Activated naive CD4-positive, alpha-beta T cell (primary cell): ENCODE measurements at places on chromosomes 7 and 10.
A peak's percentile ranks its signal among the peaks of the same experiment; 100 is the strongest.

- DNase-seq: peak; percentile 66
Measured at GRCh38 chr10:97318772-97319651, at the start of gene FRAT1. Gene FRAT1 (plus strand): TSS chr10:97319271. CDS start chr10:97319454, 183 bp downstream.

DNA sequence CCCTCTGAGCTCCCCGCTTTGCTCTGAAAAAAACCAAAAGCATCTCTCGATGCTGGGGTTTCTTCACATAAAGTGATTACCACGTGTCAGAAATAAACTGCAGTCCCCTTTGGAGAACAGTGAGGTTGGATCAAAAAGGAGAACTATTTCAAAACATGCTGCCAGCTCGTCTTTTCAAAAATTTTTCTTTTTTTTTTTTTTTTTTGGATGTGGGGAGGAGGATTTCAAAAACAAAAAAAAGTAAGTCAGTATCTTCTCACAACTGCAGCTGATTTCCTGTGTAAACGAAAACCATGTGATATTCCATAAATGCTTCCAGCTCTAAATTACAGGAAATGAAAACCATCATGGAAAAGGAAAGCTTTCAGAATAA, 155.0 kb upstream of the LYZL2 start:
- no peak for DNase-seq

DNA sequence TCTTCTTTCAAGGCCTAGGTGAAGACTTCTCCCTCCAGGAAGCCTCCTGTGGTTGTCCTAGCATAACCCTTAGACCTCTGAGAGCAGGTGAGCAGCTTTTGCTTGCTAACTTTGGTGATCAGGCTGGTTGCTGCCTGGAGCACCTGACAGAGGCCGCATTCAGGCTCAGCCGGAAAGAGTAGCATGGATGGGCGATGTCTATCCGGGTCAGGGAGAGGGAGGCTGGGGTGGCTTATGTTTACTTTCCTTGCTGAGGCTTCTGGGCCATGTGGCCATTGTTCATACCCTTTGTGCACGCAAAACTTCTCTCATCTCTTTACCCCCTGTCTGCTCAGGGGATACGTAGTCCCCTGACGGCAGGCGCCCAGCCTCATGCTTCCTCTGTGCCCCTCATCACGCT, 27.4 kb upstream of the PCBD1 start:
- no peak for DNase-seq

DNA sequence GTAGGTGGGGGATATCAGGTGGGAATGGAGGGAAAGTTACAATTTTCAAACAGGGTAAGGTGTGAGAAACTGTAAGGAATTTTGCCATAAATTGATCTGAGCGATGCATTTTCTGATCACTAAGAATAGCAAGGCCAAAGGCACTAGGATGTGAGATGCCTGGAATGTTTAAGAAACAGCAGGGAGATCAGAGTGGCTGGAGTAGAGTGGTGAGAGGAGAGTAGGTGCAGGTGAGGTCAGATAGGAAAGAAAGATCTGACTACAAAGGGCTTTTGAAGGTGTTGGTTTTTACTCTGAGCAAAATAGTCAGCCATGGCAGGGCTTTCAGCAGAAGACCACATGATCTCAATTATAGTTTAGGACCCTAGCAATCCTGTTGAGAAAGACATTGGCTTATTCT, 55.0 kb downstream of the HDAC9 start:
- DNase-seq: no peak

DNA sequence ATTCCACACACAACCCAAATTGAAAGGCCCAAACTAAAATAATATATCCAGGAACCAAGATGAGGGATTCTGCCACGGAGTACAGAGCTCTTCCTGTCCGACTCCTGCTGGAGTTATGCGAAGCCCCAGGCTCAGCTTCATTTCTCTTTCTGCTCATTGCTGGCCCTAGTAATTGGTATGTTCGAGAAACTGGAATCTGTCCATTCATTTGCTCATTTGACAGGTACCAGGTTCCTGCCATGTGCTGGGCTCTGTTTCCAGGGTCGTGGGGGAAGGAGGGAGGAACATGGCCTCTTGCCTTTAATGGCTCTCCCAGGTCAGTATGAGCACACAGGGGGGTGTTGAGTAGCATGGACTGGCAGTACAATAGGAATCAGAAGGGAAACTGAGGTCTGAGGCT, 179.2 kb upstream of the SHH start:
- no peak for DNase-seq

DNA sequence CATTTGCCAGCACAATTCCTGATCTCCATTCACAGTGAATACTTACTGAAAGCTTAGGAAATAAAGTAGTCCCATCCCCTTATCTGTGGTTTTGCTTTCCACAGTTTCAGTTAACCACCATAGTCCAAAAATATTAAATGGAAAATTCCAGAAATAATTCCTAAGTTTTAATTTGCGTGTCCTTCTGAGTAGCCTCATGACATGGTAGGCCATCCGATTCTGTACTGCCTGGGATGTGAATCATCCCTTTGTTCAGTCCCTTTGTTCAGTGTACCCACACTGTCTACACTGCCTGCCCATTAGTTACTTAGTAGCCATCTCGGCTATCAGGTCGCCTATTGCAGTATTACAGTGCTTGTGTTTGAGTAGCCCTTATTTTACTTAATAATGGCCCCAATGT, 14.2 kb downstream of the RAB11FIP2 start:
- no peak for DNase-seq

- DNase-seq: no peak
Measured at GRCh38 chr10:11714750-11715365, 27.3 kb upstream of the ECHDC3 start.

DNA sequence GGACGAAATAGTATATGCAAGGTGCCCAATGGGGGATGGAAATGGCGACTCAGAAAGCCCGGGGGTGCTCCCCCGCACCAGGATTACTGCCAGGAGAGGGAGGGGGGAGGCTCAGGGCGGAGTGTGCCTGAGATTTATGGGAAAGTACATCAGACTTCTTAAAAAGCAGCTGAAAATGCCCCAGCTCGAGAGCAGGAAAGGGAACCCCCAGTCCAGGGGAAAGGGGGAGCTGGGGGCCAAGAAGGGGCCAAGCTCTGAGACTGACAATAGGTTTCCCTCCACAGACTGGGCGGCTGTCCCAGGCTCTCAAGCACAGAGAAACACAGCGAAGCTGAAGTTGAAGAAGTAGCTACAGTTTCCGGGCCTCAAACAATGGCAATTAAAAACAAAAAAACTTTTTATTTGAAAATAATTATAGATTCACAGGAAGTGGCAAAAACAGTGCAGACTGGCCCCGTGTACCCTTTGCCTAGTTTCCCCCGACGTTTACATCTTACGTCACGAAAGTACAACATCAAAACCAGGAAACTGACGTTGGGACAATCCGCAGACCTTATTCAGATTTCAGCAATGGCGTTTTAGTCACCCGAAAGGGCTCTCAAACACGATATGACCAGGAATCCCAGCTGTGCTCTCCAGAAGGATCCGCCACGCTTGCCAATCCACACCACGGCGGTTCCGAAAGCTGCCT, 83.9 kb upstream of the FGFR2 start:
- DNase-seq: no peak

DNA sequence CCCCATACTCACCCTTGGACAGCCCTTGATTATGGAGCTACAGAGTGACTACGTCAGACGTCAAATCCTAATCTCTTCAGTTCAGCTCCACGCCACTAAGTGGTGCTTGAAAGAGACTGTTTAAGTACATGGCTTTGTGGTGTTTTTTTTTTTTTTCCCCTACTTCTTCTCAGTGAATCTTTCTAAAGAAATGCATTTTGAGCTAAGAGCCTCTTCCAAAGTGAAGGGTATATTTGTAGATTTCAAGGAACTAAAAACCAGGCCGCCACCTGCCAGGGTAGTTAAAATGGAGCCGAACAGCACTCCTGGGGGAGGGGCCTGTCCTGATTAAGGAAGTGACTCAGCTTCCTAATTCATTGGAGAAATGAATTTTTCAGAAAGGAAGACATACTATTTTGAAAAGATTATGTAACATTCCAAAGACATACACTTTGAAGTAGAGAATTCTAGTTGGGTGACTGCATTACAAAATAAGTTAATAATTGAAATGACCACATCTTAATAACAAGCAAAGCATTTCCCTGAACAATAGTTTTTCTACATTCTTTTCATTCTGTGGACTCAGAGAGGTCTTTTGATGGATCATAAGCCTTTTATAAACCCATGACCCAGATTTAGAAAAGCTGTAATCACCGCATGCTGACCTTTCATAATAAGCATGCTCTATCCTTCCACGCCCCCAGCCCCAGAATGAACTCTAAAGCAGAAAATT, 20.6 kb upstream of the VPS41 start:
- no peak for DNase-seq

DNA sequence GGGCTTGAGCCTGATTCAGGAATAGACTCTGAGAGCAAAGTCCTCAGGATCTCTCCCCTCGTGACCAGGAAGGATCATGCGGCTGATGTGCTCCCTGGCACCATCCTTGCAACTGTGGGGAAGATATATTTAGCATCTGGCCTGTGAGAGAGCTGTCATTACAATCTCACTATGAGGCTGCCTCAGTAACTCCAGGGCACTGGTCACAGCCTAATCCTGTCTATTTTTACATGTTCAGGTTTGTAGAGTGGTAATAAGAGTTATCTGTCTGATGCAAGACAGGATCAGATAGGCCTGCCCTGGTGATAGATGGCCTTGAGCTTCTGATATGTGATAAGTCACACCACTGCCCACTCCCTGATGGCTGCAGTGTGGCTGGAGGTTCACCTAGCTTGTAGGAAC, 50.7 kb downstream of the PPP1R3C start:
- no peak for DNase-seq

GRCh38 chr7:45367026-45367425, 207.1 kb upstream of the ADCY1 start:
- no peak for DNase-seq

GRCh38 chr10:90227786-90228185, 526.4 kb downstream of the KIF20B start:
- DNase-seq: no peak

GRCh38 chr7:66737667-66738066, 2.9 kb upstream of the RABGEF1 start:
- no peak for DNase-seq

DNA sequence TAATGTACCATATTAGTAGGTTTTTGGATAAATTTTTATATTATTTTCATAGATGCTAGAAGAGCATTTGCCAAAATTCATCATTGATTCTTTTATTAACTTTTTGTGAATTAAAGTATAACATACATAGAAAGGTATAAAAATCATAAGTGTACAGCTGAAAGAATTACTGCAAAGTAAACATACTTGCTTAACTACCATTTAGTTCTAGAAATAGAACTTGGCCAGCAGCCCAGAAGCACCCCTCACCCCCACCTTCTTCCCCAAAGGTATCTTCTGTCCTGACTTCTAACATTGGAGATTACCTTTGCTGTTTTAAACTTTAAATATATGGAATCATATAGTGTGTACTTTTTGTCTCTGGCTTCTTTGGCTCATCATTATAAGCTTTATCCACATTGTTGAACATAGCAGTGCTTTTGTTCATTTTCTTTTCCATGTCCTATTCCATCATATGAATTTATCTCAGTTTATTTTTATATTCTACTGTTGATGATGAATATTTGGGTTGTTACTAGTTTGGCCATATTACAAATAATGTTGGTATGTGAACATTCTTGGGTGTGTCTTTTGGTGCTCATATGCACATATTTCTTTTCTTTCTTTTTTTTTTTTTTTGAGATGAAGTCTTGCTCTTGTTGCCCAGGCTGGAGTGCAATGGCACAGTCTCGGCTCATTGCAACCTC, 142.8 kb downstream of the ADK start:
- DNase-seq: no peak

GRCh38 chr10:4790045-4790444, 36.0 kb upstream of the AKR1E2 start:
- DNase-seq: no peak

- DNase-seq: no peak
Measured at GRCh38 chr7:118013252-118014010, 140.2 kb upstream of the CTTNBP2 start.

GRCh38 chr7:97772045-97772901, 40.4 kb downstream of the TAC1 start:
- no peak for DNase-seq

- DNase-seq: no peak
Measured at GRCh38 chr10:91424016-91424415, 13.9 kb downstream of the HECTD2 start.

DNA sequence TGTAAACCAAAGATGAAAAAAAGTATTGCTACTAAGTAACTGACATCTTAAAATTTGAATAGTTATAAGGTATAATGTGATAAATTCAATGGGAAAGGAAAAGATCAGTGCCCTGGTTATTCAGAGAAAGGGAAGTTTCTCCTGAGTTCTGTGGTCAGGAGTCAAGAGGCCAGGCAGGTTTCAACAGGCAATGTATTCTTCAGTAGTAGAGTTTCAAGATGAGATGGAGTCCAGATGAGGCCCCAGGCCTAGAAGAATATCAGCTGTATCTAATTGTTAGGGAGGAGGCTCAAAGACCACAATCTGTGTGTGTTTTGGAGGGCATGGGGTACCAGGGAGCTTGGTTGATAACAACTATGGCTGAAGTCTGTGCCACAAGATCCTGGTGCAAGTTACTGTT, 101.4 kb upstream of the DLX6 start:
- DNase-seq: no peak
